ENCODE measurements at places on chromosomes 5 and 9.

DNA sequence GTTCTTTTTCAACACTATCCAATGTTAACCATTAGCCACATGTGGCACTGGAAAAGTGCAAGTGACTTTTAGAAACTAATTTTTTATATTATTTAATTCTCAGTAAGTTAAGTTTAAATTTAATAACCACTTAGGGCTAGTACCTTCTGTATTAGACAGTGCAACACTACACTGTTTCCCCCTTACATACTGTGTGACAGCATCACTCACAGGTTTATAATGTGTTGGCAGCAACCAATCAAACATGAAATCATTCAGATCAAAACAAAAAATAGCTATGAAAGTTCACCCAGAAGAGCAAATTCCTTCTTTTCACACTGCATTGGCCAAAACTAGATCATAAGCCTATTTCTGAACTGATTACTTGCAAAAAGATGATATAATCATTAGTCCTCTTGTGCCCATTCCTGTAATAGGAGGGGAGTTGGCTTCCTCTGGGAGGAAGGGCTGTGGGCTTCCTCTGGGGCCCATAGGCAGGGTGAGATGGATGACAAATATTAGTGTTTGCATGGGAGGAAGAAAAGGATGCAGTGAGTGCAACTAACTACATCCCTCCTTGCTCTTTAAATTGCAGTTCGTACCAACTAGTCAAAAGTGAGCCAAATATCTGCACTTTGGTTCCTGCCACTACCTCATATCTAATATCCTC is 708.1 kb upstream of the RGMB start:
- no peak for DNase-seq

- DNase-seq = no peak
Measured at GRCh38 chr5:42636425-42636824, 120.2 kb upstream of the CCDC152 start.

- DNase-seq = no peak
Measured at GRCh38 chr5:142654578-142655058, 31.3 kb downstream of the FGF1 start.

- no peak for DNase-seq
Measured at GRCh38 chr5:83527221-83527620, 55.7 kb downstream of the VCAN start.

- DNase-seq = peak; percentile 24
Measured at GRCh38 chr5:100797861-100798260, 105.2 kb downstream of the ST8SIA4 start.

DNA sequence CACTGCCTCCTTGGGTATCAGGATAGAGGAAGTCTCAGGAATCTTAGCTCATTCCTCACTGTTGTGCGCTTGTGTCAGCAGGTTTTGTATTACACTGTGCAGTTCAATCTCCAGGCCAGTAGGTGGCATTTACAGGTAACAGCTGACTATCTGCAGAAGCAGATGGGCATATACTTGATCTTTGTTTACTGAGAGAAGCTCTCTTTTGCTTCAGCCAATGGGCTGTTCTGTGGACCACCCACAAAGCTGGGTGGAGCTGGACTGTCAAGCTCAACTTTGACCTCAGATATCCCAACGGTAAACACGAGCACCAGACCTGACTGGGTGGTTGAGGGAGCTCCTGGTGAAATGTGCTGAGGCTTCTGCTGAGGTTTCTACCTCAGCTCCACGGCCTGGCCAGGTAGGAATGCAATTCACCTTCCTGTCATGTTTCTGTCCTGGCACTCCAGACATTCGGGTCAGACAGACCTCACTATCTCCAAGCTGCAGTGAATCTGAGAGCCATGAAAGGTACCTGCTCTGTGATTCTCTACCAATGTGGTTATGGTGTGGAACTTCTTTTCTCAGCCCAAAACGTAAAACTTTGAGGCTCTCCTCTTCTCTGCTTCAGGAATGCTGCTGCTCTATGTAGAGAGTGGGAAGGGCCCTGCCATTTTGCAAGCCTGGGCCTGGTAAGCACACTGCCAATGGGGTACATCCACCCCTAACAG is 167.9 kb upstream of the ACTBL2 start:
- no peak for DNase-seq

GRCh38 chr9:93652604-93653592 is 76.5 kb downstream of the PHF2 start:
- no peak for DNase-seq

DNA sequence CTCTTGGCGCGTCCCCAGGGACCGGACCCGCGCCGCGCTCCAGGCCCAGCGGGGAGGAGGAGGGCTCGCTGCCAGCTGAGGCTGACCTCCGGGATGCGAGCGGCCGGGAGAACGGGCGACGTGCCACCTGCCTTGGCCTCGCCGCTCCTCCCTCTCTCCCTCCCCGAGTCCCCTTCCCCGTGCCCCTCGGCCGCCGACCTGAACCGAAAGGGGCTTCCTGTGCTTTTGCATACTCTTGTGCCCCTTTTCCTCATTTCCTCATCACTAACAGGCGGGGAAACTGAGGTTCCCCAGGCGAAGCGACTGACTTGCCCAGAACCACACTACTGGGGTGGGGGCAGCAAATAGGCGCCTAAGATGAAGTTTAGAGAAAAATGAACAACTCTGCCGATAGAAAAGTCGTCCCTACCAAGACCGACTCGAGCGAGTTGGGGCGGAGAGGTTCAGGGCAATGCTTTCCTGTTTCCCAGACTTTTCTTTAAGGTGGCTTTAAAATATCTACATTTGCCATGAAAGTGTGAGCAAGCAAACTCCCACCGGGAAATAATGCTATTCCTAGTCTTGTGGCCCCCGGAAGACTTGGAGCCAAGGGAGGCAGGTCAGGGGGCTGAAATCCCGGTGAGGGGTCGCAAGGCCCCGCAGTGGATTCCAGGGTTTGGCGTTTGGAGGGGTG is 580 bp upstream of the DUSP1 start:
- DNase-seq = no peak

DNA sequence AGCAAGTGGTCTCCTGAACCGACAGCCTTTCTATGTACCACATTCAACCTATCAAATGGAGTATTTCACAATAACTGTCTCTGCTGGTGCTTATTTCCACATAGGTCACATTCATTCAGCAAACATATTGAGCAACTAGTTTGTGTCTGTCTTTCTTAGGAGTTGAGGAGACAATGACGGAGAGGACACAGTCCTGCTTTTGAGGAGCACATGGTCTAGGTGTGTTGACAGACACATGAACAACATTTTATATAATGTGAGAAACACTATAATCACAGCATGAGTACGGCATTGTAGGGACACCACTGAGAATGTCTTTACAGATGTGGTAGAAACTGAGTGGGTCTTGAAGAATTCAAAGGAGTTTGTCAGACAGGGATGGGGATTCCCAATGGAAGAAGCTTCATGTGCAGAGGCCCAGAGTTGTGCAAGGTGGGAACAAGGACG is 28.5 kb downstream of the NFIL3 start:
- DNase-seq = peak; percentile 96

DNA sequence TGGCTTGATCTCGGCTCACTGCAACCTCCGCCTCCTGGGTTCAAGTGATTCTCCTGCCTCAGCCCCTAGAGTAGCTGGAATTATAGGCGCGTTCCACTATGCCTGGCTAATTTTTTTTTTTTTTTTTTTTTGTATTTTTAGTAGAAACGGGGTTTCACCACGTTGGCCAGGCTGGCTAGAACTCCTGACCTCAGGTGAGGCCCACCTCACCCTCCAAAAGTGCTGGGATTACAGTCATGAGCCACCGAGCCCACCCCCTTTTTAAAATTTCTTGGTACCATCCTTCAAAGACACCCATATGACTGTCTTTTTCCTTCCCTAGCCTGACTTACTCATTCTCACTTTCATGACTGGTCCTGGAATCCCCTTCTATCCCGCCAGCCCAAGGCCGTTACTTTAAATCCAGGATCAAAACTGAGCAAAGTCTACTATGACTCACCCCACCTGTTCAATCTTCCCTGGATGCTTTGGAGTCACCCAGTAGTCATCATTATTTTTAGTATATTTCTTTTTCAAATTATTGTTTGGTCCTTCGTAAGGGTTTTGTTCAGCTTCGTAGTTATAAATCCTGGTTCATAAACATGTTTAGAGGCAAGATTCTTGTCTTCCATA is 1.2 kb upstream of the TBCA start:
- no peak for DNase-seq

DNA sequence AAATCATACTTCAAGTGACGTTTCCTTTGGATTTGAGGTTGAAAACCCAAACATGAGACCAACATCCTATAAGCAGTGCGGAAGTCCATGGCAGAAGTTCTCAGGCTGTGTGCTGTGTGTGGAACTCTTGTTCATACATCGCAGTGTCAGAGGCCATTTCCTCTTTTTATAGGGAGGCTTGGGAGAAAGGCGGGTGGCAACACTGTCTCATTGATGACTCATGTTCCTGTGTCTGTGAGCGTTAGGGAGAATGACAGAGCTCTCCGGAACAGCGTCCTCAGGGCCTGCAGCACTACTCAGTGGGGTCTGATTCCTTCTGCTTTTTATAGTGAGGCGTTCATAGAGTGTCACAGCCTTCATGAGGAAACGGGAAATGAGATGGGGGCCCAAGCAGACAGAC is 98.8 kb upstream of the BASP1 start:
- peak; percentile 100 for DNase-seq

DNA sequence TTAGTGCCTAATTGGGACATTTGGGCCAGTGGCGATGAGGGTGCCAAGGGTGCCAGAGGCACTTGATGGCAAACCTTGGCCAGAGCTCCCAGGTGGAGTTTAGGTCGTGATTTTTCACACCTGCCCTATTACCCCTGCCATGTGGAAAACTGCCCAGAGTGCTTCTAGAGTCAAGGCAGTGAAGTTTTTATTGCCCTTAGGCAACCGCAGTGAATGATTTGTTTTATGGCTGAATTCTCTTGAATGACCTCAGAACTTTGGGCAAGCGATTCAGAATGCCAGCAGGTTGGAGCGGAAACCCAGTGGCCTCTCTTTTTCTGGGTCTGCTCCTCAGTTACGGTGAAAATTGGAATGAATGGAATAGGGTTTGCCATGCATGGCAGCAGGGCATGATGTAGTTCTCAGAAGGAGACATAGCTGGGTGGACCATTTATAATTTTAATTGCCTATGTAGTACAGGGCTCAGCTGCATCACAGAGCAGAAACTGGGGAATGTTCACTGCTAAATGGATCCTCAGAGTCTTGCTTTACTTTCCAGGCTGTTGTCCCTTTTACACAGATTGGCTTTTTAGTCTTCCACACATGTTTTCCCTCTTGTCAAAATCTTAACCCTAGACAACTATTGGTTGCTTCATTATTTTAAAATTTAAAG is 820.0 kb upstream of the SEMA6A start:
- DNase-seq = no peak

DNA sequence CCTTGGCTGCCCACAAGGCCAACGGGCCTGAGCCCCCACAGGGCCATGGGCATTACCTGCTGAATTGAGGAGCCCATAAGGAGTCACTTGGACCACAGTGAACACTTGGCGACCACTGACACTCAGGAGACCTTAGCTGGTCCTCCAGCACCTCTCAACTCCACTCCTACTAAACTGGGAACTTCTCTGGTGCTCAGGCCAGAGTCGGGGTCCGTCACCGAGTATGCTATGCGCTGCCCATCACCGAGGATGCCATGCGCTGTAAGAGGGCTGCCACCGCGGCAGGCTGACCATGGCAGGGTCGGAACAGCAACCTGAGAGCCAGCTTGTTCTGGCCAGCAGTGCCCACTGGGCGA is 600 bp upstream of the SQSTM1 start:
- no peak for DNase-seq

DNA sequence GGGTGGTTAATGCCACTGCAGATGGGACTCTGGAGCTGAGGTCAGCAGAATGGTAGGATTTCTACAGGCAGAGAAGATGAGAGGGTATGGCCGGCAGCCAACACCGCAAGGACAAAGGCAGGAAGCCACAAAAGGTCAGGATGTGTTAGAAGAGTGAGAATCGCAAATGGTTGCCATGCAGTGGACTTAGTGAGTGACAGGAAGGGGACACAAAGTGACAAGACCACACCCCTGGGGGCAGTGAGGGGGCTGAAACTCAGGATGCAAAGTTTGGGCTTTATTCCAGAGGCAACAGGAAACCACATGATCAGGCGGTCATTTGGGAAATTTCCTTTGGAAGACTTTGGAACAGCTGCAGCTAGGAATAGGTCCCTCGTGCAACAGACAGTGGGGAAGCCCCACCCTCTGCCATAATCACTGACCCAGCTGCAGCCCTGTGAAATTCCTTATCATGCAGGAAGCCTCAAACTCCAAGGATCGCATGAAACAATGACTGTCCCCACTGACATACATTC is 14.2 kb upstream of the CCDC180 start:
- DNase-seq = no peak

GRCh38 chr9:72898784-72899733 is 53.8 kb downstream of the ALDH1A1 start:
- DNase-seq = no peak

GRCh38 chr5:14250084-14250695 is 107.0 kb downstream of the TRIO start:
- DNase-seq = peak; percentile 53

DNA sequence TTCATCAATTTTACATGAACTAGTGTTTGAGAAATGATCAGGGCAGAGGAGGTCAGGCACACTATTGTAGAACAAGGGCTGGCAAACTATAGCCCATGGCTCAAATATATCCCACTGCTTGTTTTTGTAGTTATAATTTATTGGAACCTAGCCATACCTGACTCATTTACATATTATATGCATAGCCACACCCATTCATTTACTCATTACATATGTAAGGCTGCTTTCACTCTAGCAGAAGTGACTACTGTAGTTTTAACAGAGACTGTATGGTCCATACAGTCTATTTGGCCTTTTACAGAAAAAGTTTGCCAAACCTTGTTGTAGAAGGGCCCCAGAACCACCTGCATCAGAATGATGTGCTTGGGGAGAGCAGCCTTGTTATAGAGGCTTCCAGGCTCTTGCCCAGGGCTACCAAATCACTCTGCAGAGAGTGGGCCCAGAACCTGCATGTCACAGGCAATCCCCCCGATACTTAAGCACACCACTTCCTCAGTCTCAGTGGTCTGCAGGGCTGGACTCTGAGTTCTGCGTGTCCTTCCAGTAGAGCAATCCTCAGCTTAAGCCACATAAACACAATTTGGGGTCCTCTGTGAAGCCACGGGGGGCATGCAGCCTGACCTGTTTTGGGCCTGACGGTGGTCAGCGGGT is 6.7 kb downstream of the ANKS6 start:
- no peak for DNase-seq

DNA sequence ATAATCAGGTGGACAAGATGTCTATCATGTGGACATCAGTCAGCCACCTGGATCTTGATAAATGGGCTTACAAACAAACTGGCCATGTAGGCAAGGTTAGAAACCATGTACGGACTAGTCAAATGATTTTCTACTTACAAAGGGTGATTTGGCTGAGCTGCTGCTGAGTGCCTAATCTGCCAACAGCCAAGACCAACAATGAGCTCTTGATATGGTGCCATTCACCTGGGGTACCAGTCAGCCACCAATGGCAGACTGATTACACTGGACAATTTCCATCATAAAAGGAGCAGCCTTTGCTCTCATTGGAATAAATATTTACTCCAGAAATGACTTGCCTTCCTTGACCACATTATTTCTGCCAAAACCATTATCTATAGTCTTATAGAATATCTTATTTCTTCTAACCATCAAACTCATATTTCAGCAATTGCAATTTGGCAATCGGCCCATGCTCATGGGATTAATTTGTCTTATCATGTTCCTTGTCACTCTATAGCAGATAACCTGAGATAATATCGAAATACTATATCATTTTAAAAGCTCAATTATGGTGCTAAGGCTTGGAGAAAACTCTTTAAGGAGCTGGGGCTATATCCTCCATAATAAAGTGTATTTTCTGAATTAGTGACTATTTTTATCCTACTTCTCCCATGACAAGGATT is 135.1 kb downstream of the SLC25A46 start:
- no peak for DNase-seq

Data from CD14-positive monocyte (primary cell).